Substantia nigra (tissue), 51 donors: ENCODE measurements at places on chromosomes 2 and 18.

GRCh38 chr2:60675301-60675700 lies 80.8 kb upstream of the PAPOLG start:
- DNase-seq = no peak

- DNase-seq = no peak
These were observed 315.2 kb upstream of the ZEB2 start for GRCh38 chr2:144834998-144835633.

DNA sequence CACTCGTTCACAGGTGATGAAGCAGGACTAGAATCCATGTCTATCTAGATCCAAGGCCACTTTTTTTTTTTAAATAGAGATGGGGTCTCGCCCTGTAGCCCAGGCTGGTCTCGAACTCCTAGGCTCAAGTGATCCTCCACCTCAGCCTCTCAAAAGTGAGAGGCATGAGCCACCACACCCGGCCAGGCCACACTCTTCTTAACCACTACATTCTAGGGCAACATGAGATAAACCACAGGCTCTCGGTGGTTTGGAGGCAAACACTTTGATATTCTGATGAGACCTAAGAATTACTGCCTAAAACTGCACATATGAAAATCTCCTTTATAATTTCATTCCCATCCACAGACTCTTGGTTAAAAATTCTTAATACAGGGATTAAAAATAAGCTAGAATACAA lies 51.8 kb downstream of the USP34 start:
- no peak for DNase-seq

GRCh38 chr2:9020267-9020666 lies 16.8 kb upstream of the MBOAT2 start:
- no peak for DNase-seq

- no peak for DNase-seq
These were observed 16.1 kb downstream of the STRADB start for GRCh38 chr2:201467666-201468065.

DNA sequence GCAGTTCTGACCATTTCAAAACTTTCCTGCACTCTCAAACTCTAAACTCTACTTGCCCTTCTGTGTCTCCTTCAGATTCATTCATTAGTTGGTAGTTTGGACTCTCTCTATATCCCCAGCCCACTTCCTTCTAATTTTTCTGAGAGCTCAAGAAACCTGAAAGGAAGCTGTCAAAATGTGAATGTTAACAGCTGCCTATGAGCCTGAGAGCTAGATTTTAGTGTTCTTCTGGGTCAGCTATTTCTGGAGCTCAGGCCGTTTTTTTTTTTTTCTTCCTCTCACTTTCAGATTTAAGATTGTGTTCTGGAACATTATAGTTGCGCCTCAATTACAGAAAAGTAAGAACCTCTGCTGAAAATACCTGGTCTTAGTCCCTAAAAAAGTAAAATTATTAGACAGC lies 73.1 kb downstream of the RTN4 start:
- DNase-seq = no peak

- DNase-seq = no peak
These were observed 178.2 kb downstream of the ANAPC1 start for GRCh38 chr2:111705711-111706336.

DNA sequence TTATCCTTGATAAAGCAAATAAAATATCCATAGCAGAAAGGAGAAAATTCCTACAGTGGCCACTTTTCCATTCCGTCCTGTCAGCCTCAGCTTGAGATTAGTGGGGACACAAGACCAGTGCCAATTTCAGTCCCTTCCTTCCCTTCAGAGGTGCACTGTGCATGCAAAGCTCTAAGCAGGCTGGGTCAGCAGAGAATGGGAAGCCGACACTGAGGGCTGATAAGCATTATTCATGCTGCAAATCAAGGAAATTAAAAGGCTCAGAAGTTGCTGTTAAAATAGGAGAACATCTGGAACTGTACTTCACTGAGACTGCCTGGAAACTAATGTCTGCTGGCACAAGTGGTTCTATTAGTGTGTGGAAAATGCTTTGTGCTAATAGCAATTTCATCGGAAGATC lies 534.3 kb downstream of the ADCYAP1 start:
- no peak for DNase-seq

DNA sequence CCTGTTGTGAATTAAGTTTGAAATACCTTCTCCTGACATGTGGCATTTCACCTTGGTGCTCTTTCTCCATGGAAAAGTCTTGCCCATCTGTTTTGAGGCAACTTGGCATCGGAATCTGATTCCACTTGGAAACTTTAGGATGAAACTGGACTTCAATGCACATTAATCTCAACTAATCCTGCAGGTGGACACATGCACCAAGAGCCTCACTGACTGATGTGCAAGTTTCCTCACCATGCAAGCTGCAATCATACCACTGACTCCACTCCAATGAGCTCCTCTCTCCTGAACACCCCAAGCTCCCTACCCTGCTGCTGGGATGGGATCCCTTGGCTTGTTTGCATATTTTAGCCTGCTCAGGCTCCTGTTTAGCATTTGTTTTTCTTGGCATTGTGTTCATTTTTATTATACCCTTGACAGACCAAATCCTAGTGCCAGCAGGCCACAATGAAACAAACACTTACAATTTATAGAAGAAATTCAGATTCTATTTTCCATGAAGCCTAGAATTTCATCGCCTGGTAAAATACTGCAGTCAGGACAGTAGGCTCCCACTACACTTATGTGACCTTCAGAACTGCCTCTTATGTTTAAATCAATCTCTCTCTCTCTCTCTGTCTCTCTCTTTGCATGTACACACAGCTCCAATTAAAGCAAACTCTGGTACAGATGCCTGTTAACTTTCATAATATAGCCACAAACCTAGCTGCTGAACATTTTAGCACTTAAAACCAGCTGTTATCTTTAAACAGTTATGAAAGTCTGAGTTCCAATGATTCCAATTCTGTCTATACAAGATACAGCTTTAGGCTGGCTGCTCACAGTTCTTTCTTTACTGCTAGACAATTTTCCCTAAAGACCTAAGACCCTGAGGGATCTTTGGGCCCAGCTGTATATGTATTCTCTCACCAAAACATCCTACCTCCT lies 141.5 kb downstream of the OSR1 start:
- DNase-seq = no peak

- no peak for DNase-seq
These were observed 48.2 kb downstream of the IL1RL2 start for GRCh38 chr2:102235042-102235473.

DNA sequence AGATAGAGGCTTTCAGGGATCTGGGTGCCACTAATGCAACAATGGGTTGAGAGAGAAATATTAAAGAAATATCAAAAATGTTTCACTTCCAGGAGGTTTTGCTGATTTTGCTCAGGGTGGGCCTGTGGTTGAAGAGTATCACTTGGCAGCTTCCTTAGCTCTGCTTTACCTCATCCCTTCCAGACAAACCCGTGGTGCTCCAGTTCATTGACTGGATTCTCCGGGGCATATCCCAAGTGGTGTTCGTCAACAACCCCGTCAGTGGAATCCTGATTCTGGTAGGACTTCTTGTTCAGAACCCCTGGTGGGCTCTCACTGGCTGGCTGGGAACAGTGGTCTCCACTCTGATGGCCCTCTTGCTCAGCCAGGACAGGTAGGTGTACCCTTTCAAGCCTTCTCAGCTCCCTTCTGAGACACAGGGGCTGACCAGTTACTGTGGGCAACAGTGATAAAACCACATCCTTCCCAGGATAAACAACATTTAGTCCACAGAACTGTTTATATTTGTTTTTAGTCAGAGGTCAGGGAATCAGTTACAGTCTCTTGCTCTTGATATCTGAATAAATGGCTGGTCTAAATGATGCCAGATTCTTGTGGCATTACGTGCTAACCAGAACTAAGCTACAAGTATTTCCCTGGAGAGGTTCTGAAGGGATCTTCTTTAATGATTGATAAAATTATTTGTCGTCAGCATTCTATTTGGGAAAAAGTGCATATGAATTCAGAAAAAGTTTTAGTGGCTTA lies 7.0 kb downstream of the SLC14A1 start:
- DNase-seq = no peak

DNA sequence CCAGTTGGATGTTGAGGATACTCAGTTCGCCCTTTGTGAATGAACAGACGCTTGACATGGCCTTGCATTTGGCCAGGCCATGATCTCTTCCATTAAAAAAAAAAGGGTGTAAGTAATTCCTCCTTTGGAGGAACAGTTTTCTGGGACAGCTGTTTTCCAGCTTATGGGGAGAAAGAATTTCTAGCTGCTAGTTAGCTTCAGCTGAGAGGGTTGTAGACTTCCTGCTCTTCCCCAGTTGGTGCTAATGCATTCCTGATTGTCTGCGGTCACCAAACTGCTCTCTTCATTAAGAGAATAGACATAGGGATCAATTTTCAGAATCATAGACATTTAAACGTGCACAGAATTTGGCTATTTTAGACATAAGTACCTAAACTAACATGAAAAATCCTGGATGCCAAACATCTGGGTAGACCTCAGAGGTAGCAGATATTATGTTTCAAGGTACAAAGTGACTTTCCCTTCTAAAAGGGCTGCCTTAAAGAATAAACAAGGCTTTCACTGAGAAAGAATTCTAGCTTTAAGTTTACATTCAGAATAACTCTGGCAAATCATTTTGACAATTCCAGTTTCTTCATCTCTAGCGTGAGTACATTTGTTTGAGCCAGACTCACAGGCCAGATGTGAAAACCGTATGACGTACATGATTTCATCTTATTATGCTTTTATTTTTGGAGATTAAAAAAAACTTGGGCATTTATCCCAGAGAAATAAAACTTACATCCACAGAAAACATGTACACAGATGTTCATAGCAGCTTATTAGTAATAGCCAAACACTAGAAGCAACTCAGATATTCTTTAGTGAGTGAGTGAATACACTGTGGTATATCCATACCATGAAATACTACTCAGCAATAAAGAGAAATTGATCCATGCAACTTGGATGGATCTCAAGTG lies 71.2 kb downstream of the MAIP1 start:
- DNase-seq = no peak

GRCh38 chr18:38930881-38931753 lies 1365.5 kb upstream of the CELF4 start:
- no peak for DNase-seq

DNA sequence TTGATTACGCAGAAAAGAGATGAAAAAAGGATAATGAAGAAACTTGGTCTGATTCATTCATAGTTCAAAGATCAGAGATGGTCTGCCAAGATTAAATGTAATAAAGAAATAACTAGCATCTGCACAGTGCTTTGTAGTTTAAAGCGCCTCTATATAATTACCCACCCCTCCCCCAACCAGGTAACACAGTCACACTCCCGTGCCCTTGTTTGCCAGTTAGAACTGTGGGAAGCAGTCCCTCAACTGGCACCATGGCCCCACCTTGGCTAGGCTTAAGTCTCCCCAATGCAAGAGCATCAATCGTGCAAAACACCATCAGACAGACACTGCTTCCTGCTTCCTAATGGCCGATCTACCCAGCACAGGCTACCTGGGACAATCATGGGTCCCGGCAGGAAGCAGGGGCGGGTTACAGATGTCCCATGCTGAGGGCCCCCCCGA lies 11.6 kb downstream of the ADCY3 start:
- no peak for DNase-seq

DNA sequence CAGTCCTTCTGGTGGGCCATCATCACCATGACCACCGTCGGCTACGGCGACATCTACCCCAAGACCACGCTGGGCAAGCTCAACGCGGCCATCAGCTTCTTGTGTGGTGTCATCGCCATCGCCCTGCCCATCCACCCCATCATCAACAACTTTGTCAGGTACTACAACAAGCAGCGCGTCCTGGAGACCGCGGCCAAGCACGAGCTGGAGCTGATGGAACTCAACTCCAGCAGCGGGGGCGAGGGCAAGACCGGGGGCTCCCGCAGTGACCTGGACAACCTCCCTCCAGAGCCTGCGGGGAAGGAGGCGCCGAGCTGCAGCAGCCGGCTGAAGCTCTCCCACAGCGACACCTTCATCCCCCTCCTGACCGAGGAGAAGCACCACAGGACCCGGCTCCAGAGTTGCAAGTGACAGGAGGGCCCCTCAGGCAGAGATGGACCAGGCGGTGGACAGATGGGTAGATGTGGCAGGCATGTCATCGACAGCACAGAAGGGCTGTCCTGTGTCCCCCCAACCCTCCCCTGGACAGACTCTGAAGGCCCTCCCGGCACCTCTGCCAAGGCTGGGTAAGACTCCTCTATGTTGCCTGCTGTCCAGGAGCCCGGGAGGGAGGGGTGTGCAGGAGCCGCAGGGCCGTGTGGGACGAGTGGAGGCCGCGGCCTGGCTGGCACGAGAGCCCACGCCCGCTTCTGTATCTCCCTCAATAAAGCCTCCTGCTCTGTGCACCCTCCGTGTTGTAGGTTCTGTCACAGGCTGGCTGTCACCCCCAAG lies 2.0 kb downstream of the KCNF1 start:
- no peak for DNase-seq

DNA sequence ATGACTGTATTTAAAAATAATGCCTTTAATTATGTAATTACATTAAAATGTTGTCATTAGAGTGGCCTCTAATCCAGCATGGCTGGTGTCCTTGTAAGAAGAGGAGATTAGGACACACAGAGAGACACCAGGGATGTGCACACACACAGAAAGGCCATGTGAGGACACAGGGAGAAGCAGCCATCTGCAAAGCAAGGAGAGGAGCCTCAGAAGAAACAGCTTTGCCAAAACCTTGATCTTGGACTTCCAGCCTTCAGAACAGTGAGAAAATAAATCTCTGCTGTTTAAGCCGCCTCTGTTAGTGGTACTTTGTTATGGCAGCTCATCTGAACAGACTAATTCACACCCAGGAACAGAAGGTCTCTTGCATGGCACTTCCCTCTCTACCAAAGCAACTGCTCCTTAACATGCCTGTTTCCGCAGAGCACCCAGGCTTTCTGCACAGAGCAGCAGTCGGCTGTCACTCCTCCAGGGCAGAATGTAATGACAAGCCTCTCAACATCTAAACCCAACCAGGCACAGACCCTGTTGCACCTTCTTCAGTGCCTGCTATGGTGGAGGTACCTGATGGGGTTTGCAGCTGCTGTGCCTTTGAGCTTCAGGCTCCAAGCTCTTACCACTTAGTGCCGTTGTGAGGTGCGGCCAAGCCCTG lies 377.7 kb downstream of the TDRD15 start:
- no peak for DNase-seq

DNA sequence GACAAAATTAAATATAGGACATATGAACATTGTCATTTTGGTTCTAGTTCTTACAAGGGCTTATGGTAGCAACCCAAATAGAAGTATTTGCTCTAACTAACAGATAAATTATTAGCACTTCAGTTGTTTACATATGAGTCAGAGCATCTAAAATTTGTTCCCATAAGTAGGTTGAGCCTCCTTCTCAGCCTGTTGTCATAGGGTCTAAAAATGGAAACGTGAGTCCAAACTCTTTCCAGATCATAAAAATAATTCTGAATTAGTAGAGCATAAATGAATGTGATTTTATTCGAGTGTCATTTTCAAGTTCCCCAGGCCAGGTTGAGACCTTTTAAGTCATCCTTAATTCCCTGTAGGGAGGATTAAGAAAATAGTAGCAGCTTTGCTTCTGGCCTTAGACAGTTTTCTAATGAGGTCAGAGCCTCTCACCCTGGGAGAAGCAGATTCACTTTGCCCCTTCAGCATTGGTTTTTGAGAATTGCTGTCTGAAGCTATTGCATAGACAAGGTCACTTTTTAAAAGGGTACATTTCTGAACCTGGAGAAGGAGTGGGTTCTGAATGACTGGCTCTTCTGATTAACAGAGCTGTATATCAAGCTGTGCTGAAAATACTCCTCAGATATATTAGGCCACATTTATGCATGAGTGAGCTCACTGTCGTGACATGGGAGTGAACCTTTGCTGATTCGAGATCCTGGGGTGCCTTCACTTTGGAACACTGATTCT lies 164.3 kb downstream of the NEDD4L start:
- no peak for DNase-seq
